ENCODE measurements at places on chromosomes 12 and 14.

DNA sequence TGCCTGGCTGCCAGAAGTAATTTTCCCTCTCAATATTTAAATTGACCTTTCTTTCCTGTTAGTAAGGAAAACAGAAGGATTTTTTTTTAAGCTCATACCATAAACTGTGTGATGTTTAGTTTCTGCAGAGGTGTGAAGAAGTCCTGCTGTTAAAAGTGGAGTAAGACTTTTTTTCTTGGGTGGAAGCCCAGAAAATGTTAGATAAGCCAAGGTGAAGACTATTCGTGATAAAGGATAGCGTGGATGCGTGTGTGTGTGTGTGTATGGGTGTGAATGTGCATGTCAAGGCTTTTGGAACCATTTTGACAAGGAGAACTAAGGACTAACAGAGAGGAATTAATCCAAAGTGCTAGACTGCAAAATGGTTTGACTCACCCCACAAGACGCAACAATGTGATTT lies 152.9 kb upstream of the SEL1L start:
- no peak for DNase-seq

DNA sequence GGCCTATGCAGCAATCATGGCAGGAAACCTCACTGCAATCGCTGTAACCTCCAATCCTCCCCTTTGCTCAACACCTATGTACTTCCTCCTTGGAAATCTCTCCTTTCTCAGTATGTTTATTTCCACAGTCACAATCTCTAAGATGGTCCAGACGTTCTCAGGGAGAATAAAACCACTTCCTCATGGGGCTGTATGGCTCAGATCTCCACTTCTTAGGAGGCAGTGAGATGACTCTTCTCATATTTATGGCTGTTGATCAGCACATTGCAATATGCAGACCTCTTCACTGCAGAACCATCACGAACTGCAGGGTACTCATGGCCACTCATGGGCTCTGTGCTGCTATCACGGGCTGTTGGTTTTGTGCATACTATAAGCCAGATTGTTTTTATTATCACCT lies 17.1 kb upstream of the OR4K17 start:
- no peak for DNase-seq

DNA sequence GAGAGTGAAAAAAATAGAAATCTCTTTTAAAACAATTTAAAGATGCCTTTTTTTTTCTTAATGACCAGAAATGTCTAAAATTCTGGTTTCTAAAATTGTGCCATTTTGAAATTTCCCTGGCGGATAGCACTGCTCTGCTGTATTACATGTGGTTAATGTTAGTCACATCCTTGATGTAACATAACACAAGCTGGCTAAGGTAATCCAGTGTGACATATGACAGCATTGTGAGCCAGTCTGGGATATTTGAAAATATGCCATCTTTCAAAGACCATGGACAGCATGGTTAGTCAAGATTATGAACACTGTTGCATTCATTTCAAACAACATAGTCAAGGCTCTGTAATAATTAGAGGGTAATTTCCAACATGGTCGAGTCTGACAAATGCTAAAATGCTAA lies 133.2 kb downstream of the ALX1 start:
- DNase-seq = no peak

DNA sequence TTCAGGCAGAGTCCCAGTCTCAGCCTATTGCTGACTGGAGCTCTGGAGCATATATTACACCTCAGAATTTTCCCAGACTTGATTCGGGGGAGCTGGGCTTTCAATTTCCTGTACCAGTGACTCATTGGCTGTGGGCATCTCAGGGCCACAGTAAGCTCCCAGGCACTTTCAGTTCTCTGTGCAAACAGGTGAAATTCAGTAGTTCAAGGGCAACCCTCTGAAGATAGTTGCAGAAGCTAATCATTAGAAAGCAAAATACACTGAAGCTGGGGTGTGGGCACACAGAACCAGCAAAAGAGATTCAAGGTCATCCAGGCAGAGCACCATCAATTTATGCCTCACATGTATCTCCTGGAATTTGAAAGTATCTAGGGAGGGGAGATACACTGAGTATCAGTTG lies 8.1 kb upstream of the NIN start:
- no peak for DNase-seq

DNA sequence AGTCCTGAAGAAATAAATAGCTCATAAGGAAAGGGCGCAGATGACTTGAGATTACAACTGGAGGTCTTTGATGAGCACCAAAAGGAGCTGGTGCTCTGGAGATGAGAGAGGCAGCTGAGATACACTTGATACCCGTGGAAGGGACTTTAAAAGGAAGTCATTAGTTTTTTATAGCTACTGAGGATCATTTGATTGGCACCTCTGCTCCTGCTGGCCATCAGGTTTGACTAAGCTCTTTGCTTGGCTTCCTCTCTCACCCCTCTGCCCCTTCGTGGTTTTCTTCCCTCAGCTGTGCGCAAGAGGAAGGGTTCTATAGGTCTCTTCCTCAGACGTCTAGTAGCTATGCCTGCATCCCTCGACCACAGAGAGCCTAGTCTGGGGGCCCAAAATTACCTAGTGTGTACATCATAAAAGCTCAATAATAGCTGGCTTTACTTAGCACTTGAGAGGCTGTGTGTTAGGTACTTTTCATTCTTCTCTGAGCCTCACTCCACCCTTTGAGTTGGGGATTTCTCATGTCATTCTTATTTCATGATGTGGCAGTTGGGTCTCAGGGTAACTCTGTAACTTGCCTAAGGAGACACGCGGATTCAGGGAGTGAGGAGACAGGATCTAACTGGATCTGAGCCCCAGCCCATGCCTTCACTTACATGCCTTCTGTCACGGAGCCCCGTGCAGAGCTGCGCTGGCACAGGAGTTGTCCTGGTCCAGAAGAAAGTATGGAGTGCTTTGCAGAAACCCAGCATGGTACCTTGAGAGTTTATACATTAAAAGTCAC lies 68.4 kb upstream of the ASPG start:
- no peak for DNase-seq

GRCh38 chr14:36508418-36509068 lies 11.5 kb downstream of the NKX2-1 start:
- DNase-seq = no peak

GRCh38 chr12:62736596-62736995 lies 198.4 kb downstream of the PPM1H start:
- DNase-seq = no peak

DNA sequence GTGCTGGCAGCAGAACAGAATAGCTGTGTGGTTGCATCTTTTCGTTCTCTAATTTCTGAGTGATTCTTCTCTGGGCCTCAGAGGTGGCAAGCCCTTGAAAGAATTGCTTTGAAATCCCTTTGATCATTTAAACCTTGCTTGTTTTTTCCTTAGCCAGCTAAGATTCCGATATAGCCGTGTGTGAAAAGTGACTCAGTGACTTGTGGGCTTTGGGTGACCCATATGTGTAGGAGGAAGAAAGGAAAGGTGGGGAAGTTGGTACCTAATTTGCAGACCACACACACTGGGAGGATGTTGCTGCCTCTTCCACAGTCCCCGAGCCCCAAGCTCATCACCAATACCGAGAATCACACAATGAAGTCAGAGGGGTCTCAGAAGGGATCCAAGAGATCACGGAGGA lies 18.8 kb downstream of the SLC24A4 start:
- no peak for DNase-seq

- DNase-seq = no peak
Observed at GRCh38 chr12:93734784-93735183, 57.6 kb downstream of the CRADD start.

DNA sequence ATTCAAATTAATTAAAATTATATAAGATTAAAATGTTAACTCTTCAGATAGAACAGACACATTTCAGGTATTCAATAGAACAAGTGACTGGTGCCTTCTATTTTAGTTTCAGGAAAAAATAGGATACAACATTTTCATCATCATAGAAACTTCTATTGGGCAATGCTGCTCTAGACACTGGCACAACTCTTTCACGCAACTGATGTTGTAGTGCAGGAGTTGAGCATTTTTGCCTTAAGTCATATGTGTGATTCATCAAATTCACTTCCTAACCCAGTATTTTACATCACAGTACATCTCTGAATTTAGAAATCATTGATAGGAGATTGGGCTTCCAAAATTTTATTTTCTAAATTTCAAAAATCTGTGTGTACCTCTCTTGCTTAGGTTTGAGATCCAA lies 215.4 kb upstream of the DIO2 start:
- no peak for DNase-seq

DNA sequence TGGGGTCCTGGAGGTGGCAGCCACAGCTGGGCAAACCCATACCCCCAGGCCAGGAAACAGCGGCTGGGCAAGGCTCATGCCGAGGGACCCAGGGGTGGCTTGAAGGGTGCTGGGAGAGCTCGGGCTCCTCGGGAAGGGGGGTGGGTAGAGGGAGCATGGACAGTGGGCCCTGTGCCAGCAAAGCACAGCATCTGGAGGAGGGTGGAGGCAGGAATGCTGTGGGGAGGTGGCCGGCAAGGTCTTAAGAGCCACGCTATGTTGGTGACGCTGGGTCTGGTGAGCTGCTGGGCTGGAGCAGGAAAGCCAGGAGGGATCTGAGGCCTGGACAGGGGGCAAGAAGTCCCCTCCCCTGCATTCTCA lies 48.2 kb upstream of the DLK1 start:
- no peak for DNase-seq

DNA sequence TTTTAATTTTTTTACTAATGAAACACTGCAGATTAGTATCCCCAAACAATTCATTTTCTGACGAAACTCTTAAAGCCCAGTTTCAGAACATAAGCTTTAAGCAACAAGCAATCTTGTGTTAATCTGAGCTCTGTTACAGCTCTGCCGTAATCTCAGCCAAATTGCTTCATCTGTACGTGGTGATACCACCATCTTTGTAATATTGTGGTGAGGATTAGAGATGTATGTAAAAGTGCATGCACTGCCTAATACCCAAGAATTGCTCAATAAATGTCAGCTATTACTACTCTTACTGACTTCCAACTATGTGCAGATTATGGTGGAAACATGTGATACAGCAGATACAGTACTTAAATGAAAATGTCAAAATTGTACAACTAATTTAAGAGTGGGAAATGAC lies 1.8 kb downstream of the AKAP5 start:
- no peak for DNase-seq

- no peak for DNase-seq
Observed at GRCh38 chr12:28887461-28887990, 261.6 kb upstream of the FAR2 start.

GRCh38 chr12:66774929-66775328 lies 96.1 kb upstream of the GRIP1 start:
- no peak for DNase-seq

DNA sequence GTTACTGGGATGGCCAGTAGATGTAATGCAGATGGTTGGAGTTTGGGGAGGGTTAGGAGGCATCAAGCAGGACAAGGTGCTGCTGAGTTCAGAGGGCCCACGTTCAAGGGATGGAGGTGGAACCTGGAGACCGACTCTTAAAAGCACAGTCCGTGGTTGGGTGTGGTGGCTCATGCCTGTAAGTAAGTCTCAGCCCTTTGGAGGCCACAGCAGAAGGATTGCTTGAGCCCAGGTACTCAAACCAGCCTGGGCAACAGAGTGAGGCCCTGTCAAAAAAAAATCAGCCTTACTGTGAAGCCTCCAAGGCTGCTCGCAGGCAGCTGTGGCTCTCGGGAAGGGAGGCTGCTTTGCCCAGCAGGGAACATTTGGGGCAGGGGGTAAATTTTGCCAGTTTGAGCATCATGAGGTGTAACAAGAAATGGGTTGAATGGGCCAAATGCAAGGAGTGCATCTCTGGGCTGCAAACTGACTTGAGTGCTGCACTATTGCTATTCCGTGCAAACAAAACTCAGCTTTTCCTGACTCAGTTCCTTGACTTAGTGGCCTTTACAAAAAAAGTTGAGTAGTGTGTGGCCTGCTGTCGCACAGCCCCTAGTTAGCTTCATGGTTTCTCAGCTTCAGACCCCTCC lies 55.0 kb downstream of the ANAPC7 start:
- DNase-seq = no peak

DNA sequence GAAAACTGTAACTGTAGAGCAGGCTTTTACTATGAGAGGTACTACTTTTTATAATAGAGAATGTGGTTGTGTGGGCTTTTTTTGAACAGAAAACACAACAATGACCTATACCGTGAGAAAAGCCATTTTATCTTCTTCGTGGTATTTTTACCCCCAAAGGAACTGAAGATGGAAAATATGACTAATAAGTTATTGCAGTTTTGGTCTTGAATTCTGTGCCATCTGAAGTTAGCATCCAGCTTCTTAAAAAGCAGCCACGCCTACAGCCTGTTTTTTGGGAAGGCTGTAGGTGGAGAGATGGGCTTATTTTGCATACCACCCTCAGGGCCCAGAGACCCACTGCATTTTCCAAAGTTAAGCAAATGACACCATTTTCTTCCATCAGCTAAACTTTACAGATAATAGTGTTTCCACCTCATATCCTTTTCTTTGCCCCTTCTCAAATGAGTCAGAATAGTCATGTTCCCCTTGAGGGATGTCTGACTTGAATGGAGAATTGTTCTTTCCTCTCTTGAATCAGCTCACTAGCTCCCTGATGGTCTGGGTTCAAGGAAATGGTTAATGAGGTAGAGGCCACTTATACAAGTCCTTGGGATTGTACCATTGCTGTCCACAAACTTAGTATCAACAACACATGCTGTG lies 53.0 kb downstream of the TBC1D30 start:
- DNase-seq = no peak

DNA sequence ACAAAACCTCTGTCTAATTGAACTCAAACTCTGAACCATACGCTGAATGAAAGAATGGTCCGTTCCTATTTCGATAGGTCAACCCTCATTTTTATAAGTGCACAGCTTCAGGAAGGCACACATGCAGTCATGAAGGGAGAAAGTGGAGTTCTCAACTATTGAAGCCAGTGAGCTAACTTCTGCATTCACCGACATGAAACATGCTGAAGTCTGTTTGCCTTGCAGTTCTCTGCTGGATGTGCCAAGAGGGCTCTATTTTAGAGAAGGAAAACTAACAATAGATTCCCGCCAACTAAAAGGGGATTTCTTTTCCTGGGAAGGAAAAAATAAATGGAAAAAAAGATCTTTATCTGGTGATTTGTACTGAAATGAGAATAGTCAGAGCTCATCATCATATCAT lies 191.0 kb upstream of the PLEKHG7 start:
- DNase-seq = no peak

- no peak for DNase-seq
Observed at GRCh38 chr12:45666816-45667215, 62.7 kb upstream of the ARID2 start.

DNA sequence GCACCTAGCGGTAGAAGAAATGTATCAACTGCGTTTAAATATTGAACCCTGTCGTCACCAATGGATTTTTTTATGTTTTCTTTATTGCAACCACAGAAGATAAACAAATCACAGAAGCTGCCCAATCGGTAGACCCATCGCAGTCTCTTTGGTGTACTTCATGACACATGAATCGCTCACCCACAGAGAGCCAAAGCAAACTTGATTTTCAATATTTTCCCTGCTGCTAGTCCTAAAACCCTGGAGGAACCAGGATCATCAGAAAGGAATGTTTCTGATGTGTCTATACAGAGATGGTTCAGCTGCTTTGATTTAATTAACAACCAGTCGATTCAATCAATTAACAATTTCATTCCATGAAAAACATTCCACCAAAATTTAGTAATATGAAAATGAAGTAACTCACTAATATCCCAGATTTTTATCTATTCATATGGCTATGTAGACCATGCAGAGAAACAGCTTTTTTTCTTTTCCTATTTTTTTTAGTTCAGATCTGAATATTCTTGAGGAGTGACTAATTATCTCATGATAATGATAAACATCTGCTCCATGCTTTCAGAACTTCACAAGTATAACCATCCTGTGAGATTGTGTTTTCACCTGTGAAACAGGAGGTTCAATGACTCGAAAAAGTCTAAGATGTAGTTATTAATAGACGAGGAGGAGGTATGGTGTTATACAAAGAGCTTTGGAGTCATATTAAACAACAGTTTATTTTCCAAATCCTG lies 46.1 kb downstream of the DIO2 start:
- no peak for DNase-seq

Measured in activated T-helper 1 cell treated with anti-CD3 and anti-CD28 coated beads, Interleukin-2, amount 50 U/mL, for 16 hours (primary cell).